Esophagus mucosa (tissue), 1 donor: ENCODE measurements at places on chromosomes 13 and 19. TPM values are rescaled to one million over a fixed set of nuclear protein-coding genes. Genes with fewer than 3 reads are reported as not detected.
A peak's percentile ranks its signal among the peaks of the same experiment; 100 is the strongest.

ZNF534 gene
- total RNA-seq: not detected

GRCh38 chr13:98658131-98658530 lies 81.2 kb upstream of the STK24 start:
- ATAC-seq: peak; percentile 86

PCDH8 gene
- total RNA-seq: 0.04 TPM

DNA sequence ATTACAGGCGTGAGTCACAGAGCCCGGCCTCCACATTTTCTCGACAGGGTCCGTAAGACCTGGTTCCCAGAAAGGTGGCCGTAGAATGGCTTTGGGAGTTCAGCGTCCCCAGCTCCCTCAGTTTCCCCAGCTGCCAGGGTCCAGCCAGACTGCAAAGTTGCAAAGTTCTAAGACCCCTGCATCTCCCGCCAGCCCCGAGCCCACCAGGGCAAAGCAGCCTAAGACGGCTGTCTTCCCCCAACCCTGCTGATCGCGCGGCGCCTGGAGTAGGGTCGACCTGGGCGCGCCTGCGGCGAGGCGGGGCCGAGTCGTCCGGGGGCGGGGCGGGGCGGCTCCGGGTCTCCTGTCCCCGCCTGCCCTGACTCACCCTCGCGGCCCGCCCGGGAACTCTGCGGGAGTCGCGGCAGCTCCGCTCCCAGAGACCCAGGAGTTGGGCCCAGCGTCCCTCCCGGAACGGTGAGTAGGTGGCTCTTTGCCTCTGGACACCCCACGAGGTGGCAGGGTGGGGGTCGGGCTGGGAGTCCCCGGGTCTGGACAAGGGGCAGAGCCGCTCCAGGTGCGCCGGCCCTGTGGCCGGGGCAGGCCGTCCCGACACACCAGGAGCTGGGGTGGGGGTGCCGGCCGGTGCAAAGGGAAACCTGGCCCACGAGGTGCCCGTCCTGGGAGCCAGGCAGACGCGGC lies at the start of gene LRRC8E:
TSS of gene LRRC8E (plus strand) at position 366 of the 681 bp plus-strand sequence. CDS start 7,094 bp downstream, outside the sequence.
- peak; percentile 90 for ATAC-seq

ZNF468 gene
- total RNA-seq: 8.0 TPM

GRCh38 chr19:3210347-3211017 lies 14.0 kb upstream of the CELF5 start:
- peak; percentile 65 for ATAC-seq

GRCh38 chr19:30078381-30078910 lies 136.4 kb downstream of the URI1 start:
- ATAC-seq: no peak

- no peak for ATAC-seq
Observed at GRCh38 chr13:108728370-108728769, 99.0 kb downstream of the MYO16 start.

GRCh38 chr19:43425567-43426392 lies 11.1 kb downstream of the TEX101 start:
- ATAC-seq: peak; percentile 88

GRCh38 chr19:28936001-28936400 lies 276.9 kb downstream of the UQCRFS1 start:
- ATAC-seq: no peak

DNA sequence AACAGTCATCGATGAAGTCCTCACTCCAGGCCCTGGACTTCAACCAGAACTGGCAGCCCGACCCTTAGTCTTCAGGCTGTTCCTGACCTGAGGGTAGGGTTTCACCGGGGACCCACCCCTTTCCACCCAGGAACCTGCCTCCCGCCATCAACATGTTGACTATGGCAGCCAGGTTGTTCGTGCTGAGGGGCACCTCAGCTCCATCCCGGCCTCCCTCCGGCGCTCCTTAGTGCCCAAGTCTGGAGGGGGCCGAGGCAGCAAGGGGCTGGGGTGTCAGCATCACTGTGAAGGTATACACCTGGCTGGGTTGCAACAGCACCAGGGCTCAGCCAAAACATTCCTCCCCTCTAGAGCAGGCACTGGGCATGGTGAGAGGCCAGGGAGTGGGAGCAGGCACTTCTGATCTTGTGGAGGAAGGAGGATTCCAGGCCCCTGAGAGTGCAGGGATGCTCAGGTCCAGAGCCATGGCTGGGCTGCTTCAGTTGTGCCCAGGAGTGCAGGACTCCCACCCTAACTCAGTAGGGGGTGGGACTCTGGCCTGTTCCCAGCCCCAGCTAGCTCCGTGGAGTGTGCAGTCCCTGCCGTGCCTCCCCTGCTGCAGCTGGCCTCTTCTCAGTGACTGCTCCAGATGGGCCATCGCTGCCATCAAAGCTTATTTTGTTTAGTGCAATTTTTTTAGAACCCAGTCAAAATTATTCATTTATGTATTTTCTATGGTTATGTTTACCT lies 1445.9 kb downstream of the PCDH9 start:
- no peak for ATAC-seq

GRCh38 chr19:53866865-53867224 lies 838 bp upstream of the MYADM start:
- ATAC-seq: no peak

DNA sequence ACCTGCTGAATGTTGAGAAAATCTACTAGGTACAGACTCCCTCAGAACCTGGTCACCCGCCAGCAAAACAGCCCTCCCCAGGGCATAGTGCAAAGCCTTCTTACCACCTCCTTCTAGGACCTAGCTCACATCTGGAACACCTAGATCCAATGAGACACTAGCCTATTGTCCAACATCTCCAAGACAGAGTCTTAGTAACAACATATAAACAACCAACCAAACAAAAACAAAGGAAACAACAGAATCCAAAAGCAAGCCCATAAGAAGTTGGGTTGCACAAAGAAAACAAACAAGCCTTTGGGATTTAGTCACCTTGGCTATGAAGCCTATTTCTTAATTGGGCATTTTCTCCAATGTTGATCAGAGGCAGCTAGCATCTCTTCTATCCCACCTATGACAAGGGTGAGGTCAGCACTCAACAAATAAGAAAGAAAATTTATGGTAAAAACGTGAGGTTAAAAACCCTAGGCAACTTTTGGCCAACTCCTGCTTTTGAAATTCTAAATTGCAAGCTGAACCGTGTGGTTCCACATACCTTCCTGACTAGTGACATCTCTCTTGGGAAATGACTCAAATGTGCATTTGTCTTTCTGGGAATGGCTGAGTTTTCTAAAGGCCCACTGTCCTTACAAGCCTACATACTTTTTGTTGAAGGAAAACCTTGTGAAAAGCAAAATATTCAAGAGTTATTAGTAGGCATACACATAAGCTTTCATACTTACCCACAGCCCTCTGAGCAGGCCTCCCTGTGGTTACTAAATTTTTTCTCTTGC lies 66.7 kb downstream of the FAM216B start:
- ATAC-seq: no peak

DNA sequence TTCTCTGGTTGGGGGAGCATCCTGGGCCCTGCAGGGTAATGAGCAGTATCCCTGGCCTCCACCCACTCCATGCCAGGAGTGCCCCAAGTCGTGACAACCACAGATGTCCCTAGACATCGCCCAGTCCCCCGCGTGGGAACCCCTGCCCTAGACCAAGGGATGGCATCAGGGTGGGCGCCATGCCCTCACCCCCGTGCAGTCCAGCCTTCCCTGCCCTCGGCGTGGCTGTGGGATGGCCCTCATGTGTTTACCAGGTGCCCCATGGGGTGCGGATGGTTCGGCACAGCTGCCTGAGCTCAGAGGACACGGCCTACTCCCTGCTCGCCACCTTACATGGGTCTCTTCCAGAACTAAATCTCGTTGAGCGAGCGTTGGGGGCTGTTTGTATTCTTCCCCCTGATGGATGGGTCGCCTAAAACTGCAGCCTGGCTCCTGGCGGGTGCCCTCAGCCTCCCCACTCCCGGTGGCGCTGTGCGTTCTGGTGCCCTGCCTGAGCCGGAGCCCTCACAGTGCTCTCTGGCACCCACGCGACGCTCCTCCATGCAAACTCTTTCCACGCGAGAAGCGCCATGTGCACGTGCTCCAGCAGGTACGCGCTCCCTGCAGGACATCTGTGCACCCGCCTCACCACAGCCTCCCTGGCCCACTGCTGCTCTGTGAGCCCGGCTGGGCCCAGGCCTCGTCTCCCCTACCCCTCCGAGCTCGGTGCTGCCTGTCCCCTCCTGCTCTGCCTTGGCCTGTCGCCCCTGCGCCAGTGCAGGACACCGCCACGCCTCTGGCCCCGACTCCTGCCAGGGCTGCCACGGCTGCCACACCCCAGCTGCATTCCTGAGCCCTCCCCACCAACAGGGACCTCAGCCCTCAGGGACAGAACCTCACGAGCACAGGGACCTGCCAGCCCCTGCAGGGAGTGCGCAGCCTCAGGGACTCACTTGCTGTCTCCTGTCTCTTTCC lies 145.0 kb downstream of the KDM4B start:
- no peak for ATAC-seq

DNA sequence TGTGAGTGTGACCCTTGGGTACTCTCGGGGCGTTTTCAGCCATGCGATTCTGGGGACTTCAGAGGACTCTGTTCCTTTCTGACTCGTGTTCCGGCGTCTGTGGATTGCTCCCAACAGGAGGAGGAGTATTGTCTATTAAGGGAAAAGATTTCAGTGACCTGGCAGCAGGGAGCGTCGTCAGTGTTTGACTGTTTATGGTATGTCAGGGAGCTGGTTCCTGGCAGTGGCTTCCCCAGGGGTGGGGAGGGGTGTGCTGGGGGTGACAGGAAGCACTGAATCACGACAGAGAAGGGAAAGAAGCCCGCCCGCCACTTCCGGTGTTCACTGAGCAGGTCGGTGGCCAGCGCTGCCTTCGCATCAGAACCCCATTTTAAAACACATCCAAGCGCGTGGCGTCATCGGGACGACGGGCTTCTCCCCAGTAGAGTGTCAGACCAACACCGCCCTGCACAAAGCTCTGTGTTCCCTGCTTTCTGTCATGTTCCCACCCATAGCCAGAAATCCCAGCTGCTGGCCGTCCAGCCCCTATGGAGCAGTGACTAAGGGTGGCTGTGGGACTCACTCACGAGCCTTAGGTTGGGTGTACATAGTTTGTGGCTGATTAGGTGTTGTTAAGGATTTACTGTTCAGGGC lies 33.8 kb downstream of the COL4A2 start:
- peak; percentile 46 for ATAC-seq

DNA sequence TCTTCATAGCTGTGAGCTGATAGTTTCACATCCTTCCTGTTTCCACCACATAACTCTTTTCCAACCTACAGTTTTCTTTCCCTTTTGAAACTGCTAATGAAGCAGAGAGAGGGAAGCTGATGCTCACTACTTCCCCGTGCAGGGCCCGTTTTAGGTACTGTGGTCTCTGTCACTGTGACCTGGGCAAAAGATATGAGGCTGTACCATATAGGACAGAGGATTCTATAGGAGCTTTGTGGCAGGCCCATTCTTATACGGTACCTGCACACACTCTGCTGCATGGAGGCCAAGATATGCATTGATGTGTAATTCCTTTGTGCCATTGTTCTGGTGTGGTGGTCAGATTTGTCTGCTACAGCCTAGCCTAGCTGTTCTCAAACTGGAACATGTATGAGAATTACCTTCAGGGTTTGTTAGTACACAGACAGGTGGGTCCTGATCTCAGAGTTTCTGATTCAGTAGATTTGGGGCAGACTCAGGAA lies 577.3 kb downstream of the LMO7 start:
- ATAC-seq: no peak

GRCh38 chr13:31208559-31209122 lies 8.9 kb downstream of the B3GLCT start:
- ATAC-seq: no peak

- ATAC-seq: no peak
Observed at GRCh38 chr13:20891768-20892167, 10.8 kb downstream of the XPO4 start.

JSRP1 gene
- total RNA-seq: not detected
